ENCODE measurements at places on chromosomes 2 and 18.

DNA sequence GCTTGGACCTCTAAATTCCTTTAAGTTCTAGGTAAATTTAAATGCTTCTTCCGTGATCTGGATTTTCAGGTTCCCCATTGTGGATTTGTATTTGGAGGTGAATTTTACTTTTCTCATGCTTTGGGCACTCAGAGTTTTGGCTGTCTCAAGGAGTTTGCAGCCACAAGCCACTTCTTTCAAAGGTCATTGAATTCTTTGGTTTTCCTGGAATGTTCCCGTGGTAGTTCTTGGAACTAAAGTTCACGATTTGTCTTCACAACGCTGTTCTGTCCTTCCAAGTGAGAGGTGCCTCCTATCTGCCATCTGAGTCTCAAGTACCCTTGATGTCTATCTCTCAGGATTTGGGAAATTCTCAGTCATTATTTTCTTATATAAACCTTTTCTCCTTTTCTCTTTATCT, 1438.7 kb upstream of the ZEB2 start:
- no peak for DNase-seq

- DNase-seq, result no peak
These were observed 107.3 kb downstream of the TANC1 start for GRCh38 chr2:159075727-159076126.

- DNase-seq, result no peak
These were observed 14.7 kb downstream of the NRP2 start for GRCh38 chr2:205696927-205697441.

- no peak for DNase-seq
These were observed 93.2 kb downstream of the SOCS6 start for GRCh38 chr18:70382017-70382416.

DNA sequence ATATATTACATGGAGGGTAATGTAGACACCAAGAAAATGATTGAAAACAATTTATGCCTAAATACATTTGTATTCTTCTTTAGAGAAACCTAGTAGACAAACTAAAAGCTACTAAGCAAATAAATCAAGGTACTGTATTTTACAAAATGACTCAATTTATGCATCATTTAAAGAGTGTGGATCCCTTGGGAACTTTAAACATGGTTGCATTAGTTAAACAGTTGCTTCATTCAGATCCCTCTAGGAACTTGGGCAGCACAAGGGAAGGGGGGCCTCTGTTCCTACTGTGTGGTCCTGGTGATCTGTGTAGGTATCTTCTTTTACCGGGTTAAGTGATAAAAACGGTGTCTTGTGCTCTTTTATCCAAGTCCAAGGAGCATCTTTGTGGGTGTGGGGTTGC, 31.5 kb upstream of the ATP8B1 start:
- no peak for DNase-seq

DNA sequence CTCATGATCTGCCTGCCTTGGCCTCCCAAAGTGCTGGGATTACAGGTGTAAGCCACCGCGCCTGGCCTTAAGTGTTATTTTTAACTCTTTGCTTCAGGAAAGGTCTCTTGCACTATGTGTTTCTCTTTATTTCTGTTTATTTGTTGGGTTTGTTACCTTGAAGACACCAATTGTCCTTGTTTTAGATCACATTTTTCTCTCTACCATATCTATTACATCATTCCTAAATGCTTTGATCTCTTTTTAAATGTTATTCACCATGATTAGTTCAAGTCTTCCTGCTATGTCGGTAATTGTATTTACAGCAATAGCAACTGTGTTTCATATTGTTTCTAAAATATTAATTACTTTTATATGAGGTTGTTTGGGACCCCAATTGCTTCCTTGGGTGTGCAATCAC, 77.7 kb downstream of the CDC42EP3 start:
- DNase-seq, result no peak

DNA sequence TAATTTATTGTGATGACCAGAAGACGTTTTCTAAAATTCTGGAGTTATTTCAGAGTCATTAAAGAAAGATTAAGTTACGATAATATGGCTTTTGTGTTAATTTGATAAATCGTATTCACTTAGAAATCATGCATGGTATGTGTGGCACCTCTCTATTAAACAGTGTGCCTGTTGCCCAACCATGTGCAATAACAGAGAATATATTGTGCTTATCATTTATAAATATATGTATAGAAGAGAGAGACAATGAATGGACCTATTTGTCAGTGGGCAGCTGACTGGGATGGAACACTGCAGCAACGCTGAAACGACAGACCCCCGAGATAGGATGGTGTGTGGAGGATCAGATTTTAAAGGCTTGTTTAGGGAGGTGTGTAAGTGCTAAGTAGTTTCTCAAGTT, 172.9 kb downstream of the FMNL2 start:
- no peak for DNase-seq
